ENCODE measurements at places on chromosomes 1 and 21.
A peak's percentile ranks its signal among the peaks of the same experiment; 100 is the strongest.

GRCh38 chr1:45393718-45394302 lies 53.6 kb upstream of the MUTYH start:
- peak; percentile 24 for DNase-seq

DNA sequence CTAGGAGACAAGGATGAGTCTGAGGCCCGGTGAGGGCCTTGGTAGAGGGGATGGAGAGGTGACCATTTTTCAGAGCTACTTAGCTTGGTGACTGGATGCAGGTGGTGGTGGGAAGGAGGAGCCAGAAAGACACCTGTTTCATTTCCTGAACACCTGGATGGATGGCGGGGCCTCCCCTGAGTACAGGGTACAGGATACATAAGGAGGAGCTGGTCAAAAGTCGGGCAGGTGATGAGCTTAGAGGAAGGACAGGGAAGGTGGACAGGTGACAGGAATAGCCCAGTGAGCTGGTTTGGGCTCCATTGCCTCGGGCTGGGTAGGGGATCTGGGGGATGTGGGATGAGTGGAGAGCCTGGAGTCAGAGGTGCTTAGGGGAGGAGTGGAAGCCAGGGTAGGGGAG lies 6.3 kb downstream of the FAAH start:
- DNase-seq: no peak

- DNase-seq: no peak
Observed at GRCh38 chr1:53277326-53277725, 39.0 kb upstream of the MAGOH start.

GRCh38 chr1:111649648-111650047 lies 30.1 kb downstream of the RAP1A start:
- DNase-seq: no peak

- DNase-seq: peak; percentile 21
Observed at GRCh38 chr1:108502138-108502537, 52.0 kb downstream of the NBPF6 start.

DNA sequence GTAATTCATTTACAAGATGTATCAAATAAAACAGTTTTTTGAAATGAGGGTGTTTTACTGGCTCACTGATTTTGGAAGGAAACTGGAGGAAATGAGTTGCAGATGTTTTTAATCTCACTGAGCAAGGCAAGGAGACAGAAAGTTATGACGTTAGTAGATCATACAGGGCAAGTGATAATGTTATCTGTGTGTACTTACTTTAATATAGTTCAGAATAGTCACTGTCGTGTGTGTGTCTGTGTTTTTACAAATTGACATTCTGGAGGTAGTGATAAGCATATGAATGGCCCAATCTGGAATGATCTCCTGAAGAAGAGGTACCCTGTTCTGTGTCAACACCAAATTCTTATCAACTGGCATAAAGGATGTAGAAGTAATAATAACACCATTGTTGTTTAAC lies 1.9 kb upstream of the GBP4 start:
- peak; percentile 61 for DNase-seq

- DNase-seq: no peak
Observed at GRCh38 chr1:23899070-23899469, 14.1 kb downstream of the CNR2 start.

- DNase-seq: no peak
Observed at GRCh38 chr1:184456189-184456588, 69.4 kb downstream of the C1orf21 start.

DNA sequence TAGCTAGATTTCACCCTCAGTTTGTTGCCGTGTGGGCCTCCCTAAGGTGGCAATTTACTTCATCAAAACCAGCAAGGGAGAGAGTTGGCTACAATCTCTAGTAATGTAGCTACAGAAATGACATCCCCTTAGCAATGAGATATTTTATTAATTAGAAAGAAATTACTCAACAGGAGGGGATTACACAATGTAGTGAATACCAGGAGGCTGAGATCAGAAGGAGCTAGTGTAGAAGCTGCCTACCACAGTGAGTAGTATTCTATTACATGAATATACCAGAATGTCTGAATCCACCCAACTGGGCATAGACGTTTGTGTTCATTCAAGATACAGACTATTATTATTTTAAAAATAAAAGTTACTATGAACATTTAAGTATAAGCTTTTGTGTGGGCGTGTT lies 868.2 kb upstream of the CXADR start:
- DNase-seq: no peak

GRCh38 chr1:115198938-115199337 lies 109.6 kb upstream of the TSPAN2 start:
- peak; percentile 85 for DNase-seq

DNA sequence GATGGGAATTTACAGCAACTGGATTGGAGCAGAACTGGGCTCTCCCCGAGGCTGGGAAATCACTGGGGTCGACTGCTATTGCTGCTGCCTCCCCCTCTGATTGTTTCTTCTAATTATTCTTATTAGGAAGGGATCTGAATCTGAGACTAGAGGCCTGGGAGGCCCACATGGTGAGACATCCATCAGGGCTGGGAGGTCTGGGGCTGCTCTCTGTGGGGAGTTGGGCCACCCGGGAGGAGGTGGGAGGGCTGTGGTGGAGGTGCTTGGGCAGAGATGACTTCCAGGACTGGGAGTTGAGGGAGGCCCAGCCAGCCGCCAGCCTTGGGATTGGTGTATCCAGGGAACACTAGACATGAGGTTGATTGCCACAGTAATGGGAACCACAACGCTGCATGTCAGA lies 247.9 kb downstream of the GRIK3 start:
- DNase-seq: no peak

DNA sequence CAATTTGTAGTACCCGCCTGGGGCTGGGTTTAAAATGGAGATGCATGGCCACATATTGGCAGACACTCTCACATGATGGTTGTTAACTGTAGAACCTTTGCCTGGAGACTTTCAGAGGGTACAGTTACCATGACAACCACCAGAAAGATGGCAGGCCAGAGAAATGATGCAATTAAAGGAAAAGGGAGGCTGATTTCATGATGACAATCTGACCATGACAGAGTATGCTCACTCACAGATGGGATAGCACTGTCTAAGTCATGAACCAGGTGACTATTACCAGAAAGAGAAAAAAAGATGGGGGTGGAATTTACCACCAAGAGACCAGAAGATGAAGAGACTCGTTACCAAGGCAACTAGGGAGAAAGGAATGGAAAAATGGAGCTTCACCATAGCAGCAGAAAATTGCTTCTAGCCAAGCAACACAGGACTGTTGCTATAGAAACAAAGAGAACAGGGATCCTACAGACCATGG lies 3.5 kb upstream of the TRIT1 start:
- peak; percentile 31 for DNase-seq

DNA sequence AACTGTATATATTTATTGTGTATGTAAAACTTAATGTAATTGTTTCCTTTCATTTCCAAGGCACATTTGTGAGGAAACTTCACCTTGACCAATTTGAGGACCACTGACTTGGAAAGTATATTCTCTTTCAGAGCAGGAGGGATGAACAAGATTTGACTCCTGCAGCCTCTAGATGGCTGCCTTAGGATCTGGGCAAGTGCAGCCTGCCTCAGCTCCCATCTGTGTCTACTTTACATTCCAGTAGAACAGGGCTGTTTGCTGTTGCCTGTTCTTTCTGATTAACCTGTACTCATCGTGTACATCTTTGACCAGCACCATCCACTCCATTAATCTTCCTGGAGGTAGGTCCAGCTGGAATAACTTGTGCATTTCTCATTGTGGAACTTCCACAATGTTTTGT lies 312.8 kb downstream of the HLX start:
- no peak for DNase-seq

GRCh38 chr1:231628207-231628876 lies 1.8 kb downstream of the DISC1 start:
- peak; percentile 57 for DNase-seq

GRCh38 chr1:12469493-12469892 lies 148.5 kb downstream of the DHRS3 start:
- DNase-seq: no peak

DNA sequence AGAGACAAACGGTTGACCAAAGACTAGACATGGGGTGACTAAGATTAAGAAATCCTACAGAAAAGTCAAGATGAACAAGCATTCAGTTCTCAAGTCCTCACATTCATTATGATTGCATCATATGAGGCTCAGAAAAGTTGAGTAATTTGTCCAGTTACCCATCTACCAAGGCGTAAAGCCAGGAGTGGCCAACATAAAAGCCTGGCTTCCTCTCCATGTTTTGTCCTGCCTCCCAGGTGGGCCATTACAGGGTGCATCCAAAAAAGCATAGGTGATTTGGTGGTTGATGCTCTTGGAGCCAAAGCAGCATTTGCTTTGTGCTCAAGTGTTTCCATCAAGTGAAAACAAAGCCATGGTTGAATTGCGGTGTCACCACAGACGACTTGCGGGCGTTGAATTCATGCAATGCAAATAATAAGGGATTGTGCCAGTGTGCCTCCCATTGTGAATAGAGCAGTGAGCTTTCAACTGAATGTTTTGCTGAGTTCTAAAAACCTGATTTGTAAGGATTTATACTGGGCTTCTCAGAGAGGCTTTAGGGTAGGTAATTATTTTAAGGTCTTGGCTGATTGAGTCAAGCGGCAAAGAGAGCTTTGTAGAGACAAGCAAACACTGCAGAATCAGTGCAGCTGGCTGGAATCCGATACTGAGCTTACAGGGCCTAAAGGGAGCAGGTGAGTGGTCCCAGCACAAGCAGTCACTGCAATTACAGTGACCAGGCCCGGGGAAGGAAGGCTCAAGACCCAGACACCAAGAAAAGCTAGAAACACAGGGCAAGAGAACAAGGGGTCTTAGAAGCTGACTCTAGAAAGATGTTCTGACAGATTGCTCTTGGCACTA lies 54.1 kb downstream of the KCNJ15 start:
- DNase-seq: peak; percentile 68

DNA sequence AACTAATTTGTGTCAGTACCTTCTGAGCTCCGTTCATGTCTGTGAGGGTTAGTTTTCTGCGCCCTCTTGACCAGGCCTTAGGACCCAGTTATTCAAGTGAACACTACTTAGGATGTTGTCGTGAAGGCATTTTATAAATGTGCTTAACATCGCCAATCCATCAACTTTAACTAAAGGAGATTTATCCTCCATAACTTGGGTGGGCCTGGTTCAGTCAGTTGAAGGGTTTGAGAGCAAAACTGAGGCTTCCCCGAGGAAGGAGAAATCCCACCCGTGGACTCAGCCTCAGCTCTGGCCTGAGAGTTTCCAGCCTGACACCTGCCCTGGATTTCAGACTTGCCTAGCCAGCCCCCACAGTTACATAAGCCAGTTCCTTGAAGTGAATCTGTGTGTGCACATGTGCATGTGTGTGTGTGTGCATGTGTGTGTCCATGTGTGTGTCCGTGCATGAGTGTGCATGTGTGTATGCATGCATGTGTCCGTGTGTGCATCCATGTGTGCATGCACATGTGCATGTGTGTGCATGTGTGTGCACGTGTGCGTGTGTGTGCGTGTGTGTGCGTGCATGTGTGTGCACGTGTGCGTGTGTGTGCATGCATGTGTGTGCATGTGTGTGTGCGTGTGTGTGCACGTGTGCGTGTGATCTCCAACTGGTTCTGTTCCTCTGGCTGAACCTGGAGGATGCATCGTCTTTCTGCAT lies 62.1 kb upstream of the PDE9A start:
- no peak for DNase-seq

DNA sequence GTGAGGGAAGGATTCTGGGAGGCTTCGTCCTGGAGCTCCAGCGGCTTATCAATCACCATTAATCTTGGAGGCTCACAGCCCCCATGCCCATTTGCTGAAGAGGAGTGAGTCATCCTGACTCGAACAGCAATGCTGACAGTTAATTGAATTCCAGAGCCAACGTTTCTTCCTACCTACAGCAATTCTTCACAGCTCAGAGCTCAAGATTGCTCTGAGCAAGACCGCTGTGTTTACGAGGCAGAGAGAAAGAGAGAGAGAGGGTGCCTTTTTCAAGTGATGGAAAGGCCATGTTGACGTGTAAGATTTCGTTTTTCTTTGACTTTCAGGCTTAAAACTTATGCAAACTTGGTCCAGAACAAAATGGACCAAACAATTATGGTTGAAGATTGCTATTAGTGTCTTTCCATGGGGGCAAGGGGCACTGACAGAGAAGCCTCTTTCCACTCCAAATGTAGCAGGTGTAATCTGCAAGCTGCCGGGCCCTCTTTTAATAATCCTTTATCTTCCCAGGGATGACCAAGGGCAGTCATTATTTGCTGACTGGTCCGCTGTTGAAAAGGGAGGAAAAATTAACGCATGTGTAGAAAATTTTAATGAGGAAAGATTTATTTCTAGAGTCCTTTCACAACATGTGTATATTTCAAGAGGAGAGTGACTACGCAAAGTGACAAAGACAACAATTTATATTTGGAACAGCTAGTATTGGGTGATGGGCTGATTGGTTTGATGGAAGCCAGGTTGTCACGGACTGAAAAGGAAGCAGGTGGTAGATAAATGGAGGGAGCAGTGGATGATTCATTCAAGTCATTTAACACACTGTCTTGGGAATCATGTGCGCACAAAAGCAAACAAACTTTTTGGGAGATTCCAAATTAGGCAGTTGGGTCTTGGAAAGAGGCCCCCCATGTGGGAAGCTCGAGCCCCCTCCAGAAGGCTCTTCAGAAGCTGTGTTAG lies 136.1 kb upstream of the IRF2BP2 start:
- peak; percentile 64 for DNase-seq

GRCh38 chr1:222525951-222526350 lies 22.0 kb downstream of the HHIPL2 start:
- no peak for DNase-seq

DNA sequence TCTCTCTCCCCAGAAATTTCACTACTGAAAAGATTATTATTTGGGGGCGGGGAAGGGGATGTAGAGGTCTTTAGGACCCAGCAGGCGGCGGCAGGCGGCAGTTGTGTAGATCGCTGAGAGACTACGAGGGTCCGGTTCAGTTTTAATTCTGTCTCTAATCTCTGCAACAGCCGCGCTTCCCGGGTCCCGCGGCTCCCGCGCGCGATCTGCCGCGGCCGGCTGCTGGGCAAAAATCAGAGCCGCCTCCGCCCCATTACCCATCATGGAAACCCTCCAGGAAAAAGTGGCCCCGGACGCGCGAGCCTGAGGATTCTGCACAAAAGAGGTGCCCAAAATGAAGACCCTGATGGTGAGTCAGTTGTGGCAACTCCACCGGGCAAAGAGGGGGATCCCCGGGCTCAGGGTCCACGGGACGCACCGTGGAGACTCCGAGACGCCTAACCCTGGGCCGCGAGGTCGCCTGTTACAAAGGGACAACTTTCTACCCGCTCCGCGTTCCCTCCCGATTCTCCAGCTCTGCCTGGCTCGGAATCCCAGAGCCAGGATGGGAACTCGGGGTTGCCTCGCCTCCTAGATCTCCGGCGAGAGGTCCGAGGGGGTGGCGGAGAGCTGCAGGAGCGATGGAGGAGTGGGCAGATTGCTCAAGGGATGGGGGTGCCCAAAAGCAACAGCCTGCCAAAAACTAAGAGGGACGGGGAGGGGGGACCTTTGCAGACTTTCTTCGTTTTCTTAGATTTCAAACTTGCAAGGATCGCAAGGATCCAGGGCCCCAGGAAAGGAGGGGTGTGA lies at the start of gene ST6GALNAC5:
ST6GALNAC5 (plus strand) TSS at position 139 of the 789 bp plus-strand sequence.
- peak; percentile 57 for DNase-seq

- DNase-seq: no peak
Observed at GRCh38 chr1:89098857-89099256, 27.1 kb downstream of the GBP2 start.

Measured in EH (cell line).